ENCODE measurements at places on chromosomes 2 and 18.

GRCh38 chr2:200298816-200299215, 7.7 kb upstream of the SPATS2L start:
- no peaks in the 10 kb centered on the region for H3K36me3 ChIP-seq
- H3K27ac ChIP-seq = no peak overlapping the region
- no peak for DNase-seq
- no peaks in the 10 kb centered on the region for H3K27me3 ChIP-seq
- peaks cover 39% of the 10 kb centered on the region for H3K4me1 ChIP-seq
- no peak overlapping the region for H3K4me3 ChIP-seq

GRCh38 chr2:216799873-216800431, 59.9 kb downstream of the TNP1 start:
- H3K36me3 ChIP-seq = no peaks in the 10 kb centered on the region
- H3K4me3 ChIP-seq = no peak overlapping the region
- no peaks in the 10 kb centered on the region for H3K4me1 ChIP-seq
- DNase-seq = no peak
- no peak overlapping the region for H3K27ac ChIP-seq

DNA sequence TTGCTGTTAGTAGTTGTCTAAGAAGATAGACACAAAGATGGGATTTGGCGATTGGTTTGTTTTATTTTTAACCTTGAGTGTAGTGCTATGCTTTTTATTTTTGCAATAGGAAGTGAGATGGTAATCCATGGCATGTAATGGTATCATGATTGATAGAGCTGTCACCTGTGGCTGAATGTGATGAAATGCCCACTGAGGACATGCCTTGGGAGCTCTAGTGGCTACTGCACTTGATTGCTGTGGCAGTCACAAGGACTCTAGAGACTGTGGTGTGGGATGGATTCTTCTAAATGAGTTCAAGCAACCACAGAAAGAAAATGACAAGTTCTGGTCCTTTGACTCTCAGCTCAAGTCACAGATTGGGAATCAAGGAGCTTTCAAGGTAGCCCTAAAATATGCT, 139.4 kb downstream of the CYRIA start:
- DNase-seq = no peak
- no peak overlapping the region for H3K4me3 ChIP-seq
- H3K27me3 ChIP-seq = no peaks in the 10 kb centered on the region
- no peaks in the 10 kb centered on the region for H3K4me1 ChIP-seq
- no peaks in the 10 kb centered on the region for H3K36me3 ChIP-seq
- no peak overlapping the region for H3K27ac ChIP-seq

DNA sequence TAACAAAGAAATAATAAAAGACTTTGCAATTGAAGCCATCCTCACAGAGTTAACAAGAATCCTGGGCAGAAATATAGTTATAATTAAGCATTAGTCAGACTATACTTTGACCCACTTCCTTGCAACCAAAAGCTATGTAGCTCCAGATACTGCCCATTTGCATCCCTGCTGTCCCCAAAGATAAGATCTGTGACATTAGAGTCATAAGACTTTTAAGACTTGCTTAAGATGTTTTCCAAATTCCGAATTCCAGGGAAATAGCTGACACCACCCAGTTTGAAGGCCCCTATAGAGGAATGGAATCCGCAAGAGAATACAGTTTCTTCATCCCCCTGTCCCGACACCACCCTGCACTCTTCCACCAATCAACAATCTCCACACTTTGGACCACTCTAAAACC, 69.5 kb upstream of the TLK1 start:
- no peaks in the 10 kb centered on the region for H3K27me3 ChIP-seq
- H3K4me1 ChIP-seq = peaks cover 4% of the 10 kb centered on the region
- H3K36me3 ChIP-seq = no peaks in the 10 kb centered on the region

DNA sequence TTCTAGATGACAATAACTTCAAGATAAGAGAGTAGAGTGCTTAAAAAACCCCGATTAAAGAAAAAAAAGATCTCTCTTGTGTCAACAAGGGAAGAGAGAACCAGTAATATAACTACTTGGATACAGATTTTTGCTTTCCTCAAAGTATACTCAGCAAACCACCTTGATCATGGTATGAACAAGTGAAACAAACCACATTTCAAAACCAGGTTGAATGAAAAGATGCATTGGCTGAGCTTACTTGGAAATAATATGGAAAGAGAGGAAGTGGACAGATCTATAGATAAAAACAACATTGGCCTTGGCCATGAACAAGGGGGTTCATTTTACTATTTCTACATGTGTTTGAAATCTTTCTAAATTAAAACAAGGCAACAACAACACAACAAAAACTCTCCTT, 50.1 kb downstream of the ATP8B1 start:
- H3K36me3 ChIP-seq = no peaks in the 10 kb centered on the region
- no peaks in the 10 kb centered on the region for H3K27me3 ChIP-seq
- DNase-seq = no peak

- H3K27me3 ChIP-seq = no peaks in the 10 kb centered on the region
- no peaks in the 10 kb centered on the region for H3K4me1 ChIP-seq
- H3K36me3 ChIP-seq = peaks cover 10% of the 10 kb centered on the region
- no peak overlapping the region for H3K27ac ChIP-seq
- DNase-seq = peak; percentile 7
Measured at GRCh38 chr2:42328148-42328833, 32.7 kb downstream of the COX7A2L start.

GRCh38 chr2:214676421-214677089, 132.9 kb downstream of the BARD1 start:
- H3K27ac ChIP-seq = no peak overlapping the region
- no peaks in the 10 kb centered on the region for H3K36me3 ChIP-seq
- no peaks in the 10 kb centered on the region for H3K27me3 ChIP-seq
- no peaks in the 10 kb centered on the region for H3K4me1 ChIP-seq

DNA sequence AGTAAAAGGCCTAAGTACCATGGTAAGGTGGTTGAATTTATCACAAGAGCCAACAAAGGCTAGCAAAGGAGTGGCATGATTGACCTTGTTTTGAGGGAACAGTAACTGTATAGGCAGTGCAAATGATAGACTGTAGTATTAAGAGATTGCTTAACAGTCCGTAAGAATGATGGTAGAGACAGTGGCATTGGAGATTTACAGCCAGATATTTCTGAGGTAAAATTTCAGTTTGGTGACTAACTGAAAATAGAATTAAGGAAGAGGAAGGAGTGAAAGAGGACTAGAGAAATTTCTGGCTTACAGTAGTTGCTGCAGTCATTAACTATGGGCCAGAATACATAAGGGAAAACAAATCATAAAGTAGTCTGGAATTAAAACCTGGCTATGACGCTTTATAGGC, 4.4 kb upstream of the BAZ2B start:
- H3K27ac ChIP-seq = no peak overlapping the region
- H3K27me3 ChIP-seq = no peaks in the 10 kb centered on the region
- no peak for DNase-seq
- peaks cover 7% of the 10 kb centered on the region for H3K4me1 ChIP-seq
- no peaks in the 10 kb centered on the region for H3K36me3 ChIP-seq

- no peaks in the 10 kb centered on the region for H3K27me3 ChIP-seq
- peaks cover 23% of the 10 kb centered on the region for H3K4me1 ChIP-seq
- H3K36me3 ChIP-seq = no peaks in the 10 kb centered on the region
- no peak overlapping the region for H3K4me3 ChIP-seq
- H3K27ac ChIP-seq = no peak overlapping the region
Measured at GRCh38 chr2:215136669-215137328, 1.6 kb downstream of the ABCA12 start.
